ENCODE measurements at places on chromosomes 7 and 10.

- no peak for DNase-seq
Measured at GRCh38 chr10:71762324-71762723, 11.0 kb downstream of the VSIR start.

GRCh38 chr10:73017955-73018480 lies 63.4 kb upstream of the PLA2G12B start:
- no peak for DNase-seq

DNA sequence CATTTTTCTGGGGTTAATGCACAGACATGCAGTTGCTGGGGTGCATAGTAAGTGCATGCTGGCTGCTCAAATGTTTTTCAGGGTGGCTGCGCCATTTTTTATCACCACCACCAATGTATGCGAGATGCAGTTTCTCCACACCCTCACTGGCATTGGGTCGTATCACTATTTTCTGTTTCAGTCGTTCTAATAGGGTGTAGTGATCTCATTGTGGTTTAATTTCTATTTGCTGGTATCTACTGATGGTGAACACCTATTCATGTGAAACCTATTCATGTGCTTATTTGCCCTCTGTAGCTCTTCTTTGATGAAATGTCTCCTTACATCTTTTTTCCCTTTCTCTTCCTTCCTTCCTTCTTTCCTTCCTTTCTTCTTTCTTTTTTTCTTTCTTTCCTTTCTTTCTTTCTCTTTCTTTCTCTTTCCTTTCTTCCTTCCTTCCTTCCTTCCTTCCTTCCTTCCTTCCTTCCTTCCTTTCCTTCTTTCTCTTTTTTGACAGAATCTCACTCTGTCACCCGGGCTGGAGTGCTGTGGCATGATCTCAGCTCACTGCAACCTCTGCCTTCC lies 84.3 kb downstream of the ELFN1 start:
- no peak for DNase-seq

DNA sequence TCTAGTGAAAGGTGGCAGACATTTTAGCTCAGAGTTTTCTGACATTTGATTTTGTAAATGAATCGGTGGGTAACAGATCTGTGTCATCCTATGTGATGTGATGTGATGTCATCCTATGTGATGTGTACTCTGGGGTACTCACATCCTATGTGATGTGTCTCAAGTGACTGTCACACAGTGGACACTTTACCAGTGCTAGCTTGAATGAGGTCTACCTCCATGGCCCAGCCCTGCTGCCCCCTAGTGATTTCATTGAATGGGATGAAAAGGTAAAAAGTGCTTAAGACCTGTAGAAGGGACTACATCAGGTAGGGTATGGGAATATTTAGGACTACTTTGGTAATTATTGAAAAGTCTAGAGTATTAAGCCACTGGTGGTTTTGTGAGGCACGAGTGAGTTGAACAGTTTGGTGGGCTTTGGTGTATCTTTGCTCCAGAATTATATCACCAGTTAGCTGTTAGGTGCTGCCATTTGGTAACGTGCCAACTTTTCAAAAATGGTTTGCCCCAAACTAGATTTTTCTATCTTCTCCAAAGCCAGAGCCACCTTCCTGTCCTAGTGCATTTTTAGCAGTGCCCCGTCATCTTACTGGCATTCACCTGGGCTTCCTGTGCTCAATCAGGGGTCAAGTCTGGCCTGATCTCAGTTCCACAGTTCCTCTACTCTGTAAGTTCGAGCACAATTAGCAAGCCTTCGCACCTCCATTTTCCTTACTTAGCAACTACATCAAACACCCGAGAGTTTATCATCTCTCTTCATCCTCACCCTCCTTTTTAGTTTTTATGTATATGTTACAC lies 9.7 kb downstream of the EIF4H start:
- no peak for DNase-seq

GRCh38 chr10:125002423-125003145 lies 60.7 kb downstream of the ZRANB1 start:
- no peak for DNase-seq

- DNase-seq = no peak
Measured at GRCh38 chr10:77004917-77005564, 632.6 kb downstream of the KCNMA1 start.

GRCh38 chr7:97022491-97023306 lies 1.9 kb downstream of the DLX5 start:
- no peak for DNase-seq

- DNase-seq = peak; percentile 46
Measured at GRCh38 chr10:104642658-104643302, 1.7 kb downstream of the SORCS3 start.

DNA sequence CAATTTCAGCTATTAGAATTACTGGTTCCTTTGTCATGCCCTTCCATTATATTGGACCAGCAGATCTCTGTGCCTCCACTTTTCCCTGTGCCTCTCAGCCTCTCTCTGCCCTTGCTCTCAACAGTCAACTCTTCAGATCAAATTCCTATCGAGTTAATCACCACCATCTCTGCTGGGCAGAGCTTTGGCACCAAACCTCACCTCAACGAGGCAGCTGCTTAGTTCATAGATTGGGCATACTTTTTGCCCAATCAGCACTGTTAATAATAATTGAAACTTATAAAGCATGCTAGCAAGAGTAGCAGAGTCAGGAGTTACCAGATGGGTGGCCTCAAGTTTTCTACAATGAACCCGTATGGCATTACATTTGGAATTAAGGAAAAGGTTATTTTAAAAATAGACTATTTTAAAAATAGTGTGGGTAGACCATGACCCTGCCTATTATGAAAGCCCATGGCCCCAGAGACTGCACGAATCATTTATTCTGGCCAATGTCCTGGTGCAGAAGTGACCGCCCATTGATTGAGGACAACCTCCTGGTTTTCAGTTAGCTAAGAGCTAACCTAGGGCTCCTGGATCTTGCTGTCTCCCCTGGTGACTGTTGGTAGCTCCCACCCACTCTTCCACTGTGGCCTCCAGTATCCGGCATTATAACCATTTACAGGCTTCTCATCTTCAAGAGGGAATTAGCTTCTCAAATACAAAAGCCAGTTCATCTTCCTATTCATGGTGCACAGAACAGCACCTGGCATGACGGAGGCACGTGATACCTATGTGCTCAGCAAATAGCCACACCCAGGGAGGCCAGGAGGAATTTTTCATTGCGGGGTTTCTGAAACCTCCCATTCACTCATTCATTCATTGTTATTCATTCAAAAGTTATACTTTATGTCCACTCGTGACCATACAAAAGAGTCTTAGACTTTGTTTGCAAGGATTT lies 265.4 kb downstream of the INHBA start:
- no peak for DNase-seq

DNA sequence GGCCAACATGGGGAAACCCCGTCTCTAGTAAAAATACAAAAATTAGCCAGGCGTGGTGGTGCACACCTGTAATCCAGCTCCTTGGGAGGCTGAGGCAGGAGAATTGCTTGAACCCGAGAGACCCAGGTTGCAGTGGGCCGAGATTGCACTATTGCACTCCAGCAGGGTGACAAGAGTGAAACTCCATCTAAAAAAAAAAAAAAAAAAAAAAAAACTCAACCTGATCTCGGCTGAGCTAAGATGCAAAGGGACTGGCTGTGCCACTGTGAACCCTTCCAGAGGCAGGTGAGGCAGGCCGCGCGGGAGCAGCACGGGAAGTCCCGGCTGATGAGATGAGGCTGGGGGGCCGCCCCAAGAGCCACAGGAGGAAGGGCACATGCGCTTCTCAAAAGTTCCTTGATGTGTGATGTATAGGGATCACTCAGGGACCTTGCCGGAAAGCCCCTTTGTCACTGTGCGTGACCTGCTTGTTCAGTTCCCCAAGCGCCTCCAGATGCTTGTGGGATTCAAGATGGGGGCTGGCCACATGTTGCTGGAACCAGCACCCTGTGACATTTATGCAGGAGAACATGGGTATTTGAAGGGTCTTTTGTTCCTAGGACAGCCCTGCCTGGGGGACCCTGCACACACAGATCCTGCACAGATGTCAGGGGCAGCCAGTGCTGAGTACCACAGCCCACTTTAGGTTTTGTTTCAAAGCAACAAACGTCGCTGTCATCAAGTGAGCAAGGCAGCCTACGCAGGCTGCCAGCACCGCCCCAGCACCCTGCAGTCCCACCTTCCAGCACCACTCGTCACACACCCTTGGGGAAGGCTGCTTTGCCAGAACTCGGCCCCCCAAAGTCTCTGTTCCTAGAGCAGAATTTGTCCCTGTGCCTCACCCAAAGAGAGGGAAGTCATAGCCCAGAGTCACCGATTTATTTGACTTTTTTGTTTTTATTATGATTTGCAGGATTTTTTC lies 74.8 kb upstream of the SH2B2 start:
- peak; percentile 8 for DNase-seq

GRCh38 chr7:141710301-141710700 lies 2.1 kb downstream of the WEE2 start:
- no peak for DNase-seq

DNA sequence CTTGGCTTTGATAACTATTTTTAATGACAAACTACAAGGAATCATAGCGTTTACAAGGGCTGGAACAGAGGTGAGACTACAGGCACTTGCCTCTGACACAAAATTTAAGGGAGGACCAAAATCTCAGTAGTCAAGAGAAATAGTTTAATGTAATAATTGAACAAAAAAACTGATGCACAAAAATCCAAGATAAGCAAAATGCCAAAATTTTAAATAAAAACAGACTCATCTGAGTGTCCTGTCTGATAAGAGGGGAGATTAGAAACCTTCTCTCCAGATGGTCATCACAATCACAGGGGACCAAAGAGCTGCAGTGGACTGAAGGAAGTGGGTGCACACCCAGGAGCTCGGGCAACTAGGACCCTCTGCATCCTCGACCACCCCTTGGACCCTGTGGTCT lies 70.5 kb downstream of the PARD3 start:
- DNase-seq = no peak

- no peak for DNase-seq
Measured at GRCh38 chr10:133393401-133394063, 425 bp upstream of the MTG1 start.

- no peak for DNase-seq
Measured at GRCh38 chr7:83415840-83416239, 233.1 kb downstream of the SEMA3E start.

DNA sequence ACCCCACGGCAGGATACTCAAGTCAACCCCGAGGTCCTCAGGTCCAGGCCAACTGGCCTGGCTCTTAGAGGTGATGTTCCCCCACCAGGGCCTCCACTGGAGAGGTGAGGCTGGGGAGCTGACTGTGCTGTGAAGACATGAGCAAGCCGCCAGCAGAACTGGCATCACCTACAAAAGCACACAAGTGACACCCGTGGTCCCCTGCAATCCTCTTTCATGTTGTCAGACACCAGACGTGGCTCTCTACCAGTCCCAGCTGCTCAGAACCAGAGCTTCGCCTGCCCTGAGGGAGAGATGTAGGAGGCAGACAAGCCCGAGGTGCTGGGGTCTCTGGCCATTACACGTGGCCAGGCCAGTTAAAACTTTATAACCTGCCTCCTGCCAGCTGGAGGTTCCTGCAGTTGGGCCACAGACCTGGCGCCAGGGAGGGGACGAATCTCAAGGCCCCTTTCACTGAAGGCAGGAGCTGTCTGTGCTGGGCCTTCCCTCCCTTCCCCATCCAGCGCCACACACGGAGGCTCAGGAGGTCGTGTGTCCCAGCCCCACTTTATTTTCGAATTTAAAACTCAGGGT lies 2.2 kb downstream of the COMTD1 start:
- DNase-seq = no peak

- DNase-seq = no peak
Measured at GRCh38 chr7:157441023-157441399, 104.2 kb downstream of the DNAJB6 start.
